ENCODE measurements at places on chromosomes 7 and 10. TPM values are rescaled to one million over a fixed set of nuclear protein-coding genes. Genes with fewer than 3 reads are reported as not detected.
A peak's percentile ranks its signal among the peaks of the same experiment; 100 is the strongest.

The CYP26A1 gene
- 0.15 TPM for total RNA-seq

GRCh38 chr10:129466703-129467358, at the start of gene MGMT:
MGMT (plus strand) TSS chr10:129467241.
- peak; percentile 43 for DNase-seq

GRCh38 chr10:130958003-130958402, 353.5 kb downstream of the TCERG1L start:
- no peak for DNase-seq

DNA sequence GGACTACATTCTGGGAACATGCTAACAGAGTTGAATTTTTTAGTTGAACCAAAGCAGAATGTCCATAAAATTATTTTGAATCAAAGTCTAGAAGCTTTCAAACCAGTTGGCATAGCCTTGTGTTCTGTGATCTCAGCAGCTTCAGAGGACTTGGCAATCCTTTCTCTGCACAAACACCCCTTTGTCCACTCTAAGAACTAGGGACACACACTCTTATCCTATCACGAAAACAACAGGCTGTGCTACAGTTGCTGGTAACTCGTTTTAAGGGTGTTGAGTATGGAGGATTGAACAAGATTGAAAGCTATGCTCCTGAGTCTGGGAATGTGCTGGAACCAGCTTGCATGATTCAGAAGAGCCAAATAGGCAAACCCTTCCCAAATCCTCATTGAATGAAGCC, 76.4 kb upstream of the PRSS58 start:
- no peak for DNase-seq

GRCh38 chr7:30411173-30411572, 67.4 kb downstream of the NOD1 start:
- no peak for DNase-seq

DNA sequence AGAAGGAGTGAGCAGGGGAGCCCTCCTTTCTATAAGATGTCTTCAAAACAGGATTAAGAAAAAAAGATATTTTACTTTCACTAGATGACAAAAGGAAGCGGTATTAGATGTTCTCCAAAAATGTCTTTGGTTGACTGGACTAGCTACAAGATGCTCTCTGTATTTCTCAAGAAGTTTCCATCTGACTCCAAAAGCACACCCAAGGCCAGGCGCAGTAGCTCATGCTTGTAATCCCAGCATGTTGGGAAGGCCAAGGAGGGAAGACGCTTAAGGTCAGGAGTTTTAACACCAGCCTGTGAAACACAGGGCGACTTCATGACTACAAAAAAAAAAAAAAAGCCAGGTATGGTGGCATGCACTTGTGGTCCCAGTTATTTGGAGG, 84.5 kb downstream of the PIP4K2A start:
- DNase-seq: no peak
